ENCODE measurements at places on chromosomes 7 and 10.

DNA sequence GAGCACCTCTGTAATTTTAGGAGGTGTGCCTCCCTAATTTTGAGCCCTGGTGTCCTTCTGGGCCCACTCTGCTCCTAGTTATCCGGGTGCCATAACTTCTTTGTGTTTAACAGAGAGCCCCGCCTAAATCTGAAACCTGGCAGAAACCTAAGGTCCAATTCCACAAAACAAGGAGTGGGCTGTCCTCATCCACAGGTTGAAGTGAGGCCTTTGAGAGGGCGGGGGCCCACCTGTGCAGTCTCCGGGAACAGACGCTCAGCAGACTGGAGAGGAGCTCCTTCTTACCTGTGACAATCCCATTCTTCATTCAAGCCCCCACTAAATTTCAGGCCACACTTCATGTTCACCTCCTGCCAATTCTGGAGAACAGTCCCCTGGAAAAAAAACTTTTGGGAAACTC lies 10.9 kb downstream of the TMEM72 start:
- DNase-seq, result no peak

DNA sequence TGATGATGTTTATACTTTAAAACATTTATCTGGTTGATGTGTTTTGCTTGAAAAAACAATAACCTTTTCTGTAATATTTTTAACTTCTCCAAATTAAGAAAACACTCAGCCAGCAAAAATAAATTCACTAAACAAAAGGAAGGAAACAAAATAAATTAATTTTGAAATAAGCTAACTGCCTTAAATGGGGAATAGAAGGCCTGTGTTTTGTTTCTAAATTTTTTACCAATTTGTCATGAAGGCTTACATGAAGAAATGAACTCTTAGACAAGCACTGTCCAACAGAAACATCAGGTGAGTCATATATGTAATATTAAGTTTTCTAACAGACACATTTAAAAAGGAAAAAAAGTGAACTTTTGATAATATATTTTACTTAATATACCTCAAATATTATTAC lies 68.5 kb downstream of the LRRN3 start:
- DNase-seq, result no peak

GRCh38 chr10:73810735-73811465 lies 498 bp downstream of the NDST2 start:
- peak; percentile 60 for DNase-seq

DNA sequence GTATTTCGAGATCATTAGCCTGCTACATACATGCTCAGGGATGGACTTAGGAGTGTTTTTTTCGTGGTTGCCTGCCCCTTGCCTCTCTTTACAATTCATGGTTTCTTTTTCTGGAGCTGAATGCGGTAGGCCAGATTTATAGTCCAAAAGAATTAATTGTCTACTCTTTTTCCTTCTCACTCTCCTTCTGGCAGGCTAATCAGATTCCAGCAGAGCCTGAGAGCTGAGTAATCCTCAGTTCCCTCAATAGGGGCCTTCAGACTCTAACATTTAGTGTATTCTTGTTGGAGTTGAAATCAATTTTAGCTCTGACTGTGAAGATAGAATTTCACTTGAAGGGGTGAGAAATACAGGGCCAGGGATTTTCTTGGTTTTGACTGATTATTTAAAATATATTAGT lies 16.4 kb downstream of the SORCS3 start:
- DNase-seq, result no peak

GRCh38 chr7:96100737-96101136 lies 221.2 kb downstream of the SLC25A13 start:
- no peak for DNase-seq

- DNase-seq, result no peak
Observed at GRCh38 chr10:77548157-77548556, 89.5 kb downstream of the KCNMA1 start.

GRCh38 chr10:80122110-80122710 lies 10.3 kb upstream of the PLAC9 start:
- no peak for DNase-seq

DNA sequence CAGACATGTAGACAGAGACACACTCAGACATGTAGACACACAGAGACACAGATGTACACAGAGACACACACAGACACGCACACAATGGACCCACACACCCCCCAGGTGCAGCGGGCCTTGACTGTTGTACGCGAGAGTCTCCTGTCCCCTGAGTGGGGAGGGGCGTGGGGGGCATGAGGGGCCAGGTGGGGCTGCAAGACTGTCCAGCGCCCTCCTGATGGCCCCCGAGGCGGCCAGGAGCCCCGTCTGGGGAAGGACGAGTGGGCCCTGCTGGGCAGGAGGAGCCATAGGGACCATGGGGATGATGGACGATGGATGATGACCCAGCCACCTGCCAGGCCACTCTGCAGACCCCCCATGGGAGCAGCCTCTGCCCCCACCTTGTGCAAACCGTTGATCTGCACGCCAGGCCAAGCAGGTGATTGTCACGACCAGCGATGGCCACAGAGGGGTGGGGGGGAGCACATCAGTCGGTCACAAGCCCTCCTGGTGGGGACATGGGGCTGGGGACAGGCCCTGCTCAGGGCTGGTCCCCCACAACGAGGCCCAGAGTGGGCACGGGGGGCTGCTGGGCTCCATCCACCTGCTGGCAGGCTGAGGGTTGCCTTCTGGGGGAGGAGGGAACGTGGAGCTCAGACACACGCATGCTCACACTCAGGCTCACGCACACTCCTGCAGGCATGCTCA lies 11.6 kb downstream of the VENTX start:
- no peak for DNase-seq

DNA sequence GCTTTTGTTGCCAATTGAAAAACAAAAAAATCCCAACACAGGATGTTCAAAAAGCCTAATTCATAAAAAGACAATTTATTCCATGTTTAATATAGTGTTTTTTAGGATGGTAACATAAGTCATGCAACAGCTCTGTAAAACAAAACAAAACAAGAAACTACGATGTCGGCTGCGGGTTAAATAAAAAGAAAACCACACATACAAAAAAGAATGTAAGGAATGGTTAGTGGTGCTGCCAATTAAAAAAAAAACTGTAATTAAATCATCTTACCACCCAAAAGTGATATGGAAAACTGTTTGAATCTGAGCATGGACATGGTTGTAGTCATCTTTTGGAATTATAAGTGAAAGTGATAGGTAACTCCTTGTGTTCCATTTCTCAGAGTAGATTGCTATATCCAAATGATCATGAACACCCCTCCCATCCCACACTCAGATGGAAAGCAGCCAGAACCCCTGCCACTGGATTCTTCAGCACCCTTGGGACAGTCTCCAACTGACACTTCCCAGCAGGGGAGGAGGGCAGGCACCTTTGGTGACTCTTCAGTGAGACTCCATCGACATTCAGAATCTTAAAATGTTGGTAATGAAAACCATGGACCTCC lies 14.3 kb upstream of the DAGLB start:
- no peak for DNase-seq

DNA sequence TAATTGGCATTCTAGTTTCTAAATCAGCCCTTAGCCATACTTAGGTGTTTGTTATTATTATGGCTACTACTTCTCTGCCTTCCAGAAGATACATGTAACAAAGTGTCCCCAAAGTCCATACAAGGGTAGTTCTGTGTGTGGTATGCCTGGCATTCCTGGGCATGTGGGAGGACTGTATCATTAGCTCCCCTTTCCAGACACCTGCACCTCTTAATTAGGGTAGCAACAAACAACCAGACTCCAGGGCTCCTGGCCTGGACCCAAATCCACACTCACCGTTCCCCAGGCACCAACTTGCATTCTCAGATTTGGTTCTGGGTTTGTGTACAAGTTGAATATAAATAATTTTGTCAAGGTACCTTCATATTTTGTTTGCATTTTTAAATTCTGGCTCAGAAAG lies 15.5 kb upstream of the CALD1 start:
- no peak for DNase-seq

GRCh38 chr7:90485734-90486316 lies 16.4 kb downstream of the PTTG1IP2 start:
- DNase-seq, result no peak

DNA sequence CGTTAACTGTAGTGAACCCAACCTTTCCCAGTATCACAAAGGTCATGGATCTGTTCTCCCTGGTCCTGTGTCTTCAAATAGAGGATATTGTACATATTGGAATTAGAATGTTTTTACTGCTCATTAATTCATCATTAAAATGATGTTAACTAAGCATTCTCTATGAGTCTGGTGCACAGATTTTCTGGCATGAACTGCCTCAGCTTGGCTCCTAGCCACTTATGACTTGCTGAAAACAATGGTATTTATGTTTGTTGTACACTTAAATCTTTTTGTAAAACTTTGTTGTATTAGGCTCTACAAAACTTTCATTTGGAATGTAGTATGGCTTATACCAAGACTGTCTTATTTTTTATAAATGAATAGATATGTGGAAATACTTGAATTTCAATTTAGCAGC lies 329.4 kb downstream of the TFEC start:
- no peak for DNase-seq

DNA sequence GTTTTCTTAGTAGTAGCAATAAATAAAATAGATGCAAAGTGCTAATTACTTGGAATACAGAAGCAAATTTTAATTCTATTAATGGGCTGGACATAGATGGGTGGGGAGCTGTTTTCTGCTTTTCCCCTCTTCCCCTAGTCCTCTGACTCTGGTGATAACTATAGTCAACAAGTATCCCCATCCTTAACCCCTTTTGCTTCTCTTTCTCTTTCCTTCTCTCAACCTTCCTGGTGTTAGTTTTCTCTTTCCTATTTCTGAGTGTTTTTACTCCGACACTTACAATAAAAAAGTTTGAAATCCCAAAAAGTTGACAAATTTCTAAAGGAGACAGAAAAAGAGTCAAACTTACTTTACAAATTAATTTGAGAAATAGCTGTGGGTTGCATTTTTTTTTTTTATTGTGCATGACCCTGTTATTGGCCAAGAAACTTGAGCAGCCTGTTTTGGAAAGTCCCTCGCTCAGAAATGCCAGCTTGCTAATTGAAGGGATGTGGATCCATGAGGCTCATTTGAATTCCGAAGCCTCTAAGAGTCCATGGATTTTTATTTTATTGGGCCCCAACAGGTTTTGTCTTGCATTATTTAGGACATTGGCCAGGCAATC lies 2.4 kb downstream of the FAS start:
- DNase-seq, result peak; percentile 24

DNA sequence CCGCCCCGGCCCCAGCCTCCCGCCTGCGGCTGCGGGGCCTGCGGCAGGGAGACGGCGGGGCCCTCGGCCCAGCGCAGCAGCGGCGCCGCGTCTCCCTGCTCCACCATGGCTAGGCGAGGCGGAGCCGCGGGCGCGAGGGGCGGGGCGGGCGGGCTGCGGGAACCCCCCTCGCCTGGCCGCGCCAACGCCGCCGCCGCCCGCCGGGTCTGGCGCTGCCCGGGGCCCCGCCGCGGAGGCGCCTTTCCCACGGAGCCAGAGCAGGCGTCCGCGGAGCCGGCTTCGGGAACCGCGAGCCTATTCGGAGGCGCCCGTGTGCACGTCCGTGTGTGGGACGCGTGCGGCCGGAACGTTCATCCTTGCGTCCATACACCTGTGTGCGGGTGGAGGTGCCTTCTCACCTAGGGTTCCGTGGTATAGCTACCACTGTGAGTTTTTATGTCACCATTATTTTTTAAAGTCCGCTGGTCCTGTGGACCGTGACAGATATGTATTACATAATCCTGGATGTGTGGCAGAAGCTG lies at the start of gene DENND11:
TSS of gene DENND11 (minus strand) at position 120 of the 521 bp plus-strand sequence. CDS start at position 107, 13 bp downstream.
- DNase-seq, result peak; percentile 59

DNA sequence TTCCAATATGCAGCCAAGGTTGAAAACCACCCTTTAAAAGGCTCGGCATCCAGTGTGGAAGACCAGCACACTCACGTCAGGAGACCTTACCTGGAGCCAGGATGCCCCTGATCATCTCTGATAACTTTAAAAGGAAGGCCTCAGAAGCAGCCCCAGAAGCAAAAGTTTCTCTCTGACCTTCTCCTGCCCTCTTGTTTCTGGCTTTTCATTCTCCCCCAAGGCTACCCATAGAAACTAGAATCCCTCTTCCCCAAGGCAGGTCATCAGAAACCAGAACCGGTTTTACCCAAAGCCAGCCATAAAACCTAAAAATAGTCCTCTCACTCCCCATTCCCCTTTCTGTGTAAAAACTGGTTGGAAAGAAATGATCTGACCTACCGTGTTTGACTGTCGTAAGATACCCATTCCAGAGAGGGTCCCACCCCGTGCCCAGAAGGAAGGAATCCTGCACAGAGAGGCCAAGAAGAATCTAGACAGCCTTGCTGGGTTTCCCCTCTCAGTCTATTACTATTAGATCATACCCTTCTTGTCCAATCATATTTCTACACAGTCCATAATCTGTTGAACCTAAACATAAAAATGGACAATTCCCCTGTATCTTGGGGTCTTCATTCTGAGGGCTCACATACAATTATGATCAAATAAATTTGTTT lies 17.5 kb upstream of the TSPAN14 start:
- no peak for DNase-seq

DNA sequence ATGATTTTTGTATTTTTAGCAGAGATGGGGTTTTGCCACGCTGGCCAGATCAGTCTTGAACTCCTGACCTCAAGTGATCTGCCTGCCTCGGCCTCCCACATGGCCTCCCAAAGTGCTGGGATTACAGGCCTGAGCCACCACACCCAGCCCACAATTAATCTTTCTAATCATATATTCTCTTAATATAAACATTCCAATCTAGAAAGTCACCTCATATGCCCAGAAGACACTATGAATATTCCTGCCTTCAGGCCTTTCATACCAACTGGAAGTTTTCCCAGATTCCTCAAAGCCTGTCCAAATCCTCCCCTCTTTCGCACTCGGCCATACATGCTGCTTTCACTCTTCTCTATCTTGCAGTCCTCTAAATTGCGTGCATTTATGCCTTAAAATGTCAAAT lies 32.6 kb downstream of the PDZD8 start:
- no peak for DNase-seq

DNA sequence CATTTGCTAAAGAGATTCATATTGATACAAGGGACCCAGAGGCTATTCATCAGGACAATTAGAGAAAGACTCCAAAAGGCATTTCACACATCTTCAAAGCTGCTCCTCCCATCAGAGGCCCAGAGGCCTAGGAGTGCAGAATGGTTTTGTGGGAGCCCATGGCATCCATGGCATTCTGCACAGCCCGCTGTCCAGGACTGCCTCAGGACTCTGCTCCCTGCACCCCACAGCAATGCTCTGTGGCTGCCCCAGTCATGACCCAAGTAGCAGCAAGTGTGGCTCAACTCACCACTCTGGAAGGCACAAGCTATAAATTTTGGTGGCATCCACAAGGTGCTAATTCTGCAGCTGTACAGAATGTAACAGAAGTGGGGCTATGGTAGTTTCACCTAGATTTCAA lies 38.5 kb downstream of the ZNF438 start:
- no peak for DNase-seq

DNA sequence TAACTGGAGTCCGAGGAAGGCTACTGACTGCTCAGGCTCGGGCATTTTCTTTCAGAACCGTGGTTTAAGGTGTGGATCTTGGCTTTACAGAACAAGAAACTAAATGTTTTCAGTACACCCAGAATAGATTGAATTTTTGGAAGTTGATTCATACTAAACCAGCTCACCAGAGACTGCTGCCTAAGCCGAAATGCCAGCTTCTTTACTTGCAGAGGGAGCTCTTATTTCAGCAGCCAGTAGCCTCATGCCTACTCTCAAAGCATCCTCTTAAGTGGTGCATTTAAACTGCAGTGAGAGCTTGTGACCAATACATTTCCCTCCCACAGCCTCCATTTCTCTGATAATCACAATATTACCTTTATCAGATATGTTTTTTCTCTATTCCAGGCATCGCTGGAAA lies 615.1 kb downstream of the SUGCT start:
- DNase-seq, result no peak

GRCh38 chr7:45196374-45196773 lies 38.8 kb downstream of the RAMP3 start:
- DNase-seq, result peak; percentile 61

GRCh38 chr10:103058034-103058433 lies 135.0 kb downstream of the NT5C2 start:
- no peak for DNase-seq

Measured in activated naive CD4-positive, alpha-beta T cell treated with Interleukin-2 at 50 U/mL for 16 hours (primary cell).